ENCODE measurements at places on chromosomes 12 and 14.

DNA sequence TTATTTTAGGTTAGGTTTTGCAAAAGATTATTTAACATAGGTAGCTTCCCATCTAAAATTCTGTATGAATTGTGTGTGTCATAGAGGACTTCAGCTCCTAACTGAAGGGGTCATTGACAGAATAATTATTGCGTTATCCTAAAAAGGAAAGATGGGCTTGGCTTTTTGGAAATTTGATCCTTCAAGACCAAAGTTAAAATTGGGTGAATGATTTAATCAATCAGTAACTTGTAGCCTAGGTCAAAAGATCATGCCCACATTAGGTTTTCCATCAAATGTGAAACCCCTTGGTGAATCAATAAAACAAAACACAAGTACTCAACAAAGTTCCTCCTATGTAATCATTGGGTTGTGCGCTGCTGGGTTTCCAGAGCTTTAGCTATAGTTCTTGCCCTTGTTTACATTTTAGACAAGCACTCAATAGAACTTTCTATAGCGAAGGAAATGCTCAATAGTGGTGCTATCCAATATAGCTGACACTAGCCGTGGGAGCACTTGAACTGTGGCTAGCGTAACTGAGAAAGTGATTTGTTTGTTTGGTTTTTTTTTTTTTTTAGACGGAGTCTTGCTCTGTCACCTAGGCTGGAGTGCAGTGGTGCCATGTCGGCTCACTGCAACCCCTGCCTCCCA lies 37.6 kb upstream of the ARHGAP5 start:
- no peak for DNase-seq

DNA sequence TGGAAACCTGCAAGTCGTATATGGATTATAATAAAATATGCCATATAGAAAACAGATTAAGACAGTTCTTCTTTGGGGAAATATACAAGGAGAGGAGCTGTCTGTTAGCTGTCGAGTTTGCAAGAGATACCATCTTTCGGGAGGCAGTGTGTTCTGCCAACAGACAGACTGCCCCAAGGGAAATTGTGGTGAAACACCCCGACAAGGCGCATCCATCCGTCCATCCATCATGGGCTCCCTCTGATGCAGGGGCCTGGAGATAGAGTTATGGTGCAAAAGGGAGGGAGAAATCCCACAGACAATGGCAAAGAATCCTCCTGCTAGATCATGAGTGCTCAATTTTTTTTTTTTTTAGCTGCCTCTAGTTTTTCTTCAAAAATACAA lies 156.3 kb downstream of the DPF3 start:
- DNase-seq = no peak

GRCh38 chr12:119885549-119885948 lies 8.4 kb upstream of the CIT start:
- no peak for DNase-seq

DNA sequence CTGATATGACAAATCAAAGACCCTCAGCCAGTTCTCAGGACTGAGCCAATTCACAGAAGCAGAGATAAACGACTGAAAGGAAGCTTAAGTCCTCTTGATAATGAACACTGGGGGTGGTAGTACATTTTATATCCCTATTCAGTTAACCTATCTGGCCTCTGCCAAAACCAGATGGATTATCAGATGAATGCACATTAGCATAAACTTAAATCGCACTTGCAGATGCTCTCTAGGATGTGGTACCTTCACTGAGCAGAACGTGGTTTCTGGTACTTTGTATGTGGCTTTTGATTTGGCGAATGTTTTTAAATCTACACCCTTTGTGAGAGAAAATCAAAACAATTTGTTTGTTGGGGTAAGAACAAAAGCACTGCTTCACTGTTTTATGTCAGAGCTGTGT lies 21.1 kb upstream of the TAS2R14 start:
- no peak for DNase-seq

- no peak for DNase-seq
These were observed 13.1 kb downstream of the NAA30 start for GRCh38 chr14:57403521-57403864.

- DNase-seq = no peak
These were observed 364.9 kb upstream of the FLRT2 start for GRCh38 chr14:85165094-85165493.

- no peak for DNase-seq
These were observed 217.7 kb downstream of the PTPRO start for GRCh38 chr12:15540005-15540404.

- no peak for DNase-seq
These were observed 223.1 kb downstream of the ANO6 start for GRCh38 chr12:45439039-45439438.

DNA sequence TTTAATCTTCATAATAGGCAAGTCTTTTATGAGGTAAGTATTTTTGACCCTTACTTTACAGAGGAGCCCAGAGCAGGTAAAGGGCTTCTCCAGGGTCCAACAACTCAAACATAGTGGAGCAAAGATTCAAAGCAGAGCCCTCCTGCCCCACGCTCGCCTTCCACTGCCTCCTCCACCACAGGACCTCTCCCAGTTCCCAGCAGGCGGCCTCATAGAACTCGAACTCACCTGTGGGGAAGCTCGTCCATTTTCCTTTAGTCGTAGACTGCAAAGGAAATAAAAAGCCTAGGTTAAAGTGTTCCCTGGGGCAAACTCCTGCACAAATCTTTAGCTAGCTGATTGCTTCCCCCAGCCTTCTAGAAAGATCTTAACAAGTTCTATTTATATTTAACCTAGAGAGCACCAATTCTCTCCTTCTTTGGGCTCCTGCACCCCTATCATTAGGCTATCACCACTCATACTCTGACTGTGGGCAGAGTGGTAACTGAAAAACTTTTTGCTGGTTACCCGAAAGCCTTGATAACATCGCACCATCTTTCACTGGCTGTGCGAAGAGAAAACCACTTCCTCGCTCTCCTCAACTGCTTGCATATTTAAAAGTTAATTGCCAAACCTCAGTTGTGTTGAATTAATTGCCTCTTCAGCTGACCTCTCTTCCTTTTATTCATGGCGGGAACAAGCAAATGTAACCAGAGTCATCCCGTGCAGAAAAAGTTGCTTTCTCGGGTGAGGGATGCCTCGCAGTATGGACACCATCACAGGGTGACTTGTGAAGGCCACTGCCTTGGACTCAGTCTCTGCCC lies 299.6 kb downstream of the DPF3 start:
- DNase-seq = peak; percentile 10

DNA sequence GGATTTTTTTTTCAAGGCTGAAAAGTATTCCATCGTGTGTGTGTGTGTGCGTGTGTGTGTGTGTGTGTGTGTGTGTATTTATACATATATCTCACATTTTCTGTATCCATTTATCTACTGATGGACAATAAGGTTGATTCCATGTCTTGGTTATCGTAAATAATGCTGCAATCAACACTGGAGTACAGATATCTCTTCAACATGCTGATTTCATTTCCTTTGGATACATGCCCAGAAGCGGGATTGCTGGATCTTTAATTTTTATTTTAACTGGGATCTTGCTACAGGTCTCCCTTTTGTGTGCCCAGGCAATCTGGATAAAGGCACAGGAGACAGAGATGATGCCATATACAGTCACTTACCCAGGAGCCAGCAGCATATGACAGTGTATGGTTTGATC lies 338.1 kb downstream of the SOX5 start:
- no peak for DNase-seq

GRCh38 chr12:123531091-123531490 lies 2.4 kb downstream of the RILPL1 start:
- DNase-seq = no peak

- no peak for DNase-seq
These were observed 129.7 kb upstream of the CCND2 start for GRCh38 chr12:4143896-4144295.

GRCh38 chr12:27644158-27644845 lies 51.9 kb upstream of the REP15 start:
- DNase-seq = no peak

- no peak for DNase-seq
These were observed 50.1 kb downstream of the RFX4 start for GRCh38 chr12:106632797-106633450.

DNA sequence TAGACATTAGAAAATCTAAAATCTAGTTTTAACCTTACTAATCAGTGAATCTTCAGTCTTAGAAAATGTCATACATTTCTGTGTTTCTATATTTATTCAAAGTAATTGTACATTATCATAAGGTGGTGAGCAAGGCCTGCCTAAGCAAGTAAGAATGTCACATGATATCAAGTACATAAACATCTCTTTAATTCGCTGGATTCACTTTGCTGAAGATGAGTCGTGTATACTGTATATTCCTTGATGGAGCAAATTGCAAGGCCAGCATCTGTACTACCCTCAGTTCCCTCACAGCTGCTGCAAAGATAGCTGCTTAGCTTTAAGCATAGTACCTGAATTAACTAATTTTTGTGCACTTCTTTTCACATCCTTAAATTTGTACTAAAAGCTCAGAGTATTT lies 8.5 kb upstream of the AK7 start:
- no peak for DNase-seq

DNA sequence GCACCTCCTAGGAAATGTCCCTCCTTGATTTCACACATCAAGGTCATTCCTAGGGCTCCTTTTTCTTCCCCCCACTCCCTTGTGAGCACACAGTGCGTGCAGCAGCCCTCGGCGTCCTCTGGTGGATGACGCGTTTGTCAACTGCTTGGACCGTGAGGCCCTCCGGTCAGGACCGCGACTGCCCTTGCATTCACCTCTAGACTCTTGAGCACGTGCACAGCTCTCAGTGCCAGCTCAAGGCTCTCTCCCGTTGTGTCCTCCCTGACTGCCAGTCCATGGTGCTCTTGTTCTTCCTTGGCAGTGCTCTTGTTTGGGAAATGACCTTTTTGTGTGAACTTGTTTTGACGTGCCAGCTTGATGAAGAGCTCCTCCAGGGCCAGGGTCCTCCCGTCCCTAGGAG lies 67.9 kb downstream of the TSPAN9 start:
- DNase-seq = no peak

- DNase-seq = no peak
These were observed 3.6 kb downstream of the FOXA1 start for GRCh38 chr14:37591311-37591940.

GRCh38 chr12:87444039-87444438 lies 585.2 kb downstream of the C12orf50 start:
- no peak for DNase-seq

GRCh38 chr14:43729143-43729542 lies 777.9 kb downstream of the FSCB start:
- no peak for DNase-seq

DNA sequence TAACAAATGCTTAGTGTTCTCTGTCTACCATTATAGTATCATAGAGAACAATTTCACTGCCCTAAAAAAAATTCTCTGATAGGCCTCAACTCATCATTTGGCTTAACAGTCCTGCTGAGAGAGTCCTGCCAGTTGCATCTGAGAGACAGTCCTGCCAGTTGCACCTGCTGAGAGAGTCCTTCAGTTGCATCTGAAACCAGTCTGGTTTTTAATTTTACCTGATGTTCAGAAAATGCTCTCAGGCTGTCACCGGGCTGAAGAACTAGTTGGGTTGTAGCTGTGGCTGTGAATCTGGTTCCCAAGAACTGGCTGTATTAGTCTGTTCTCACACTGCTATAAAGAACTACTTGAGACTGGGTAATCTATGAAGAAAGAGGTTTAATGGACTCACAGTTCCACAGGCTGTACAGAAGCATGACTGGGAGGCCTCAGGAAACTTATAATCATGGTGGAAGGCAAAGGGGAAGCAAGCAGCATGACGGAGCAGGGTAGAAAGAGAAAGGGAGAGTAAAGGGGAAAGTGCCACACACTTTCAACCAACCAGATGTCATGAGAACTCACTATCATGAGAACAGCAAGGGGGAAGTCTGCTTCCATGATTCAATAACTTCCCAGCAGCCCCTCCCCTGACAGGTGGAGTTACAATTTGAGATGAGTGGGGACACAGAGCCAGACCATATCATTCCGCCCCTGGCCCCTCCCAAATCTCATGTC lies 51.6 kb downstream of the PRKCH start:
- no peak for DNase-seq

DNA sequence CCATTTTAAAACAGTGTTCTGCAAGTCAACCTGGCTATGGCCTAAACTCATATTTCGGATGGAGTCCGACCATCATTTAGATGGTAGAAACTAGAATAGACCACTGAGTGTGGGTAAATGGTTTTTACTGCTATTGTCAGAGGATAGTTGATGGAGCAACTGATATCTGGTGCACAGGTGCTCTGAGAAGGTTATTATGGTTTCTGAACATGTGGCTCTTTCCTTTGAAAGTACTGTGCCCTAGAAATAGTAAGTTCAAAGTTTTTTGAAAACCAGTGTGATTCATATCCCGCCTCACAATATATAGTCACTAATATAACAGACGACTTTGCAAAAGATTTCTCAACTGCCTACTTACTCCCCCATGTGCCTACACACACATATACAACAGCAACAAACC lies 64.4 kb upstream of the BTG1 start:
- no peak for DNase-seq

DNA sequence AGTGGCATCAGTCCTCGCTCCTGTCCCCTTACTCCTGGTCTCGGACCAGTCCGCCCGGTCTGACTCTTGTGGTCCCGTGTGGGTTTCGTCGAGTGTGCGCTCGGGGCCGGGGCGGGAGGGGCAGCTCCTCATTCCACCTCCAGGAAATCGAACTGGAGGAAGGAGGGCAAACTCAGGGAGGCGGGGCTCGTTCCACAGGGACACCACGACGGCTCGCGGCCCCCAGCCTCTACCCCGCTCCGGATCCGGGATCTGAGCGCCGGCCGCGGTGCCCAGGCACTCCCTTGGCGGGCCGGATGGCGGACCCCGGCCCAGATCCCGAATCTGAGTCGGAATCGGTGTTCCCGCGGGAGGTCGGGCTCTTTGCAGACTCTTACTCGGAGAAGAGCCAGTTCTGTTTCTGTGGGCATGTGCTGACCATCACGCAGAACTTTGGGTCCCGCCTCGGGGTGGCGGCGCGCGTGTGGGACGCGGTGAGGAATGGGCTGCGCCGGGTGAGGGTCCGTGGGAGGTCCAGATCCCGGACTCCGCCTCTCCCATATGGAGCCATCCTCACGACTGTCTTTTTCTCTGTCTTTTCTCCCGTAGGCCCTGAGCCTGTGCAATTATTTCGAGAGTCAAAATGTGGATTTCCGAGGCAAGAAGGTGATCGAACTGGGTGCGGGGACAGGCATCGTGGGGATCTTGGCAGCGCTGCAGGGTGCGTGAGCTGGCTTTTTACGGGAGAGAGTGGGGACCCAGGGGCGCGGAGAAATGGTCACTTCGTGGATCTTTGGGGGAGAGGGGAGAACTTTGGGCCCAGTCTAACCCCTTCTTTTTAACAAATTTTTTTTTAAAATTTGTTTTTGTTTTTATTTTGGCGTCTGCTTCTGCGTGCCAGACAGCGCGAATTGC lies at the start of gene EEF1AKMT3:
TSS of gene EEF1AKMT3 (plus strand) at position 186 of the 894 bp plus-strand sequence. CDS start at position 297, 111 bp downstream.
- DNase-seq = no peak

- DNase-seq = no peak
These were observed 296.2 kb downstream of the GPHN start for GRCh38 chr14:66804141-66804540.

All from stimulated activated CD8-positive, alpha-beta memory T cell treated with anti-CD3 and anti-CD28 coated beads, Interleukin-12 subunit alpha, Interleukin-12 subunit beta, amount 100 ng/mL, for 1 hour (primary cell).